ENCODE measurements at places on chromosomes 4 and X. TPM values are rescaled to one million over a fixed set of nuclear protein-coding genes. Genes with fewer than 3 reads are reported as not detected.
A peak's percentile ranks its signal among the peaks of the same experiment; 100 is the strongest.

- no peak for DNase-seq
- peaks cover 43% of the 10 kb centered on the region for H3K4me1 ChIP-seq
- no peaks in the 10 kb centered on the region for H3K36me3 ChIP-seq
- H3K27ac ChIP-seq: peak overlapping the region; percentile 84
- H3K27me3 ChIP-seq: peaks cover 3% of the 10 kb centered on the region
- H3K4me3 ChIP-seq: peak overlapping the region; percentile 67
These were observed 2.9 kb downstream of the NDST4 start for GRCh38 chr4:115110191-115111181.

GRCh38 chr4:136742333-136742732 lies 790.0 kb downstream of the PCDH18 start:
- no peaks in the 10 kb centered on the region for H3K4me1 ChIP-seq
- no peak for DNase-seq
- H3K4me3 ChIP-seq: no peak overlapping the region
- peaks cover 2% of the 10 kb centered on the region for H3K27me3 ChIP-seq

Gene GABRG1
- total RNA-seq: not detected

- no peak overlapping the region for H3K27ac ChIP-seq
- H3K4me1 ChIP-seq: peaks cover 11% of the 10 kb centered on the region
- DNase-seq: no peak
- no peak overlapping the region for H3K4me3 ChIP-seq
- H3K36me3 ChIP-seq: no peaks in the 10 kb centered on the region
These were observed 75.2 kb downstream of the GABRB1 start for GRCh38 chr4:47106561-47106960.

Gene USP26
- total RNA-seq: not detected

- DNase-seq: no peak
- no peak overlapping the region for H3K27ac ChIP-seq
- no peaks in the 10 kb centered on the region for H3K4me1 ChIP-seq
- no peak overlapping the region for H3K4me3 ChIP-seq
These were observed 49.7 kb downstream of the FAM9B start for GRCh38 chrX:8984231-8984630.

Gene KLHL4
- total RNA-seq: 39.9 TPM

- DNase-seq: no peak
- no peaks in the 10 kb centered on the region for H3K27me3 ChIP-seq
- no peak overlapping the region for H3K27ac ChIP-seq
- H3K36me3 ChIP-seq: no peaks in the 10 kb centered on the region
- no peaks in the 10 kb centered on the region for H3K4me1 ChIP-seq
These were observed 30.8 kb upstream of the PLA2G12A start for GRCh38 chr4:109760682-109761081.

GRCh38 chr4:102713096-102713495 lies 47.7 kb downstream of the MANBA start:
- no peak for DNase-seq
- H3K27ac ChIP-seq: no peak overlapping the region
- H3K36me3 ChIP-seq: peaks cover under 1% of the 10 kb centered on the region
- no peaks in the 10 kb centered on the region for H3K4me1 ChIP-seq
- H3K27me3 ChIP-seq: peaks cover under 1% of the 10 kb centered on the region

Gene P2RY10
- not detected for total RNA-seq

DNA sequence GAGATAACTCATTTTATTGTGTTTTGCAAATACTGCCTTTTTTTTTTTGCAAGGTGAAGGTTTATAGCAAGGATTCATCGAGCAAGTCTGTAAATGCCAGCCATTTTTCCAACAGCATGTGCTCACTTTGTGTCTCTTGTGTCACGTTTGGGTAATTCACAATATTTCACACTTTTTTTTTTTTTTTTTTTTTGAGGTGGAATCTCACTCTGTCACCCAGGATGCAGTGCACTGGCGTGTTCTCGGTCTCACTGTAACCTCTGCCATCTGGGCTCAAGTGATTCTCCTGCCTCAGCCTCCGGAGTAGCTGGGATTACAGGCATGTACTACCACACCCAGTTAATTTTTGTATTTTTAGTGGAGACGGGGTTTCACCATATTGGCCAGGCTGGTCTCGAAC lies 1.9 kb downstream of the RNF4 start:
- H3K27me3 ChIP-seq: peaks cover 3% of the 10 kb centered on the region
- peaks cover 15% of the 10 kb centered on the region for H3K36me3 ChIP-seq
- DNase-seq: no peak
- H3K27ac ChIP-seq: peak overlapping the region; percentile 91
- H3K4me1 ChIP-seq: peaks cover 13% of the 10 kb centered on the region

Gene TMPRSS11F
- total RNA-seq: not detected

Gene AFF2
- 12.2 TPM for total RNA-seq

Gene RUFY3
- total RNA-seq: 291 TPM

Gene TRIM61
- 0.34 TPM for total RNA-seq

All from glutamatergic neuron (in vitro differentiated cells).